Fibroblast of villous mesenchyme (primary cell): ENCODE measurements at places on chromosomes 7 and 10. TPM values are rescaled to one million over a fixed set of nuclear protein-coding genes. Genes with fewer than 3 reads are reported as not detected.

GRCh38 chr10:90788968-90789367 is 68.9 kb downstream of the HTR7 start:
- no peak for DNase-seq

DNA sequence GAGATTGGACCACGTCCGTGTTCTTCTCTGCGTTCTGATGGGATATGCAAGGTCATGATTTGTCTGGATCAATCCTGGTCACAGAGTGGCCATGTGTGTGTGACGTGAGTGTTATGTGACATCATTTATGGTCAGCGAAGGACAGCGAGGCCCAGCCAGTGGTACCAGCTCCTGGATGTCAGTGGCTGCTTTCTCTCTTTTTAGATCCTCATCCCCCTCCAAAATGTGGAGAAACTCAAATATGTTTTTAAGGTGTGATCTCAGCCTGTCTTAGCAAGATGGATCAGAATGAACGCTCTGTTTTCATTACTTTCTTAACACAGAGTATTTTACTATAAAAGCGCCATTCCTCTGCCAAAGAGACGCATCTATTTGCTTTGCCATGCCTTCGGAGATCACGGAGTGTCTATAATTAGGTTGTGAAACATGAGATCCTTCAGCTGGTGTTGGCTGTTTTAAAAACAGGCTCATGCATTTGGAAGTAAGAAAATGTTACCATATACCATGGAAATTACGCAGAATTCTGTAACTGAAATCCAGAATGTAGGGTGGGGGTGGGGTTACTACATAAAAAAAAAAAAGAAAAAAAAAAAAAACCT is 245.5 kb upstream of the TCERG1L start:
- no peak for DNase-seq

- no peak for DNase-seq
Observed at GRCh38 chr7:37079420-37079819, 355.1 kb upstream of the AOAH start.

DNA sequence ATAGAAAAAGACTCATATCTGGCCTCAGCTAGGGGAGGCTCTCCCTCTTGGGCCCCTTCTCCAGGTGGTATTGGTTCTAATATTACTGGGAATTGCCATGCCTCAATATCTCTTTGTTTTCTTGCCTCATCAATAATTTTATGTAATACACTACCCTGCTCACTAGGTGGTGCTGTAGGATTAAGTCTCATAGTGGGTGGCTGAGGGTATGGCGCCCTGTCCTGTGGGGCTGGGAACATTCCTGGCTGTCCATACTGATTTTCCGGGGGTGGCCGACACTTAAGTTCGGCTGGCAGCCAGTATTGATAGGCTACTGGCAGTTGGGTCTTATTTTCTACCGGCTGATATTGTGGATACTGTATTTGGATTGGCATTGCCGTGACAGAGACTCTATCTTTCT is 9.0 kb upstream of the TAS2R3 start:
- peak; percentile 9 for DNase-seq

DNA sequence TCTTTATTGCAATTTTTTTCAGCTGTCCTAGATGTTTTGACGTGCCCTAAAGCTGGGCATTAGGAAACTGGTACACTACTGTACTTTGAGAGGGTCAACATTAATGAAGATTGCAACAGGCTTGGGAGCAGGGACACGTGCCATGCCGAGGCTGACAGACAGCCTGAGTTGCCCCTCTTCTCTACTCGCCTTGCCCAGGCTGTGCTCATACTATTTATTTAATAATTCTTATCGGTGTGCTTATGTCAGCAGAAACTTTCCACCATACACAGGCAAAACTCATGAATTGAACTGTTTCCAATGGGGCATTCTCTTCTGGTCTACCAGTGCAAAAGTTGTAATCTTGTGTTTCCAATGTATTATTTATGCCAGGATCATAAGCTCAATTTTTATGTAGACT is 24.4 kb downstream of the C7orf57 start:
- no peak for DNase-seq

DNA sequence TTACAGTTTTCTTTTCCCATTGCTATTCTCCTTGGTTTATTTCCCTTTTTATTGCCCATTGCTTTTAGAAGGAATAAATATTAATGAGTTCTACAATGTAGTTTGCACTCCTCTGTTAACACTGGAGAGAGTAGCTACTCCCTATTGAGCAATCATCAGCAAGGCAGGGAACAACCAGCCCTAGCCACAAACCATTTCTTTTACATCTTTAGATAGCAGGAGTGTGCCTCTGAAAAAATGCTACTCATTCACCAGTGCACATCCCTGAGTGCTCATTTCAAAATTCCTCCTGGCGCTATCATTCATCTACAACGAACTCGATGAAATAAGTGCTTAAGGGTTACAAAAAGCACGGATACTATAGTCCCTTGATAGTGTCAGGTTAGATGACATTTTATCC is 252.9 kb downstream of the THSD7A start:
- peak; percentile 7 for DNase-seq

- peak; percentile 62 for DNase-seq
Observed at GRCh38 chr10:87750001-87750671, 67.9 kb downstream of the ATAD1 start.

GRCh38 chr7:27784399-27785053 is 44.6 kb downstream of the TAX1BP1 start:
- peak; percentile 69 for DNase-seq

DNA sequence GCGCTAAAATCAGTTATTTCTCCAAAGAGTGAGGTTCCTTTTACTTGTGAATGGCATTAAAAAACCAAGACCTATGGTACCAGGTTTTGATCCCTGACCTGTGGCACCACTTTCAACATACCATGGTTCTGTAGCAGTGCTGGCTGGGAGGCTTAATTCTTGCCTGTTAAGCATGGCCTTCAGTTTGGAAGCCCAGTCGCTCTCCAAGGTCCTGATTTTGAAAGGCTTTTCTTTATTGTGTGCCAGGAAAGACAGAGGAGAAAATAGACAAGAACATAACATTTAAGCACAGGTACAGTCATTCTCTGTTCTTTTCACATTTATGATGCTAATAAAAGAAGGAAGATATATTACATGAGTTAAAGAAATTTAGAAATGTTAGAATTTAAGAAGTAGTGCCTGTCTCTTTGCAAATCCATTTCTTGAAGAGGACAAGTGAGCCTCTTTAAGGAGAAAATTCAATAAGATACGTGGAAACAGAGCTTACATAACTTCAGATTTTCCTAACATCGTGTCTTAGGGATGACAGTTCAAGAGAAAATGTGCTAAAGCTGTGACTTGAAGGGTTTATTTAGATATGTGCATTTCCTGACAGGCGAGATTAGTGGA is 357.6 kb downstream of the DPP6 start:
- DNase-seq, result peak; percentile 4

GRCh38 chr10:116226053-116226452 is 47.0 kb downstream of the GFRA1 start:
- no peak for DNase-seq

DNA sequence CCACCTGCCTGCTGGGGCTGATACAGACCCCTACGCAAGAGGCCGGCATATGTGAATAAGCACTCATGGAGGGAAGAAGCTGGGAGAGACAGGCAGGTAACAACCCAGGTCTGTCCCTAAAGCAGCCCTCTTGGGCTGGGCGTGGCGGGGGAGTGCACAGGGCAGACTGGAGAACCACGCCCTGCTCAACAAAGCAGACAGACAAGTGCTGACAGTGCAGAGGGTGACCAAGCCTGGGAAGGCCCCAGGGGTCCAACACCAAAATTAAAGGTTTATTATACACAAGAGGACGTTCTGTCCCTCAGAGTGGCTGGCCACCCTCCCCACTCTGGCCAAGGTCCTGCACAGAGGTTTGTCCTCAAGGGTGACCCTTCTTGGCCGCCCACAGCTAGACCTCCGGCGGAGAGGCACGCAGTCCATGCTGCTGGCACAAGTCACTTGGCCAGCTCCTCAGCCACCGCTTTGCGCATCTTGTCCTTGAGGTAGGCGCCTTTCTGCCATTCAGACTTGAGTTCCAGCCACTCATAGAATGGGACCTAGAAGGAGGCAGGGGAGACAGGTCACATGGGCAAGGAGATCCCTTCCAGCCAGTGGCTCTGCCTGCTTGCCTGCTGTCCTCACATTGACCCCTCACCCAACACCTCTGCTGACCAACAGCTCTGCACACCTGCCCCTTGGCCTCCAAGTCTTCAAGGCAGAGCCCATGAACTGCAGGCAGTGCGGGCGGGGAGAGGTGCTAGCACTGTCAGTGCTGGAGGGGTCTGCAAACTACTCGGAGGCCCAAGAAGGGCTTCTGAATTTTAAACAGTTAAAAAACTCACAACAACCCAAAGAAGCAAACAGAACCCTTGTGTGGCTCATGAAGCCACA is 11.4 kb upstream of the NACAD start:
- no peak for DNase-seq

GRCh38 chr7:122143376-122143750 is 686 bp downstream of the AASS start:
- DNase-seq, result peak; percentile 43

DNA sequence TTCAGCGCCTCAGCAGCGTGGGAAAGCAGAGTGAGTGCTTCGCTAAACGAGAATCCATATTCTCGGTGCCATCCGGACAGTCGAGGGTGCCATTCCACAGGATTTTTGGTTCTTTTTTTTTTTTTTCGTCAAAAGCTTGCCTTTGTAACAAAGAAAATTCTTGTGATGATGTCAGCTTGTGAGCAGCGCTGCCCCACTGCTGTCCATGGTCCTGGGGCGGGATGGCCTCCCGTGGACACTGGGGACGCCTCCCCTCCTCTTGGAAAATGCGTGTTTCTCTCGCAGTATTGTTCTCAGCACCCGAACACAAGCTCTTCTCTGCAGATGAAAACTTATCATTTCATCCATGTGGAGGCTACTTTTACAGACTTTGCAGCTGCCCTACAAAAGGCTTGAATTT is 477.4 kb downstream of the TCERG1L start:
- no peak for DNase-seq

DNA sequence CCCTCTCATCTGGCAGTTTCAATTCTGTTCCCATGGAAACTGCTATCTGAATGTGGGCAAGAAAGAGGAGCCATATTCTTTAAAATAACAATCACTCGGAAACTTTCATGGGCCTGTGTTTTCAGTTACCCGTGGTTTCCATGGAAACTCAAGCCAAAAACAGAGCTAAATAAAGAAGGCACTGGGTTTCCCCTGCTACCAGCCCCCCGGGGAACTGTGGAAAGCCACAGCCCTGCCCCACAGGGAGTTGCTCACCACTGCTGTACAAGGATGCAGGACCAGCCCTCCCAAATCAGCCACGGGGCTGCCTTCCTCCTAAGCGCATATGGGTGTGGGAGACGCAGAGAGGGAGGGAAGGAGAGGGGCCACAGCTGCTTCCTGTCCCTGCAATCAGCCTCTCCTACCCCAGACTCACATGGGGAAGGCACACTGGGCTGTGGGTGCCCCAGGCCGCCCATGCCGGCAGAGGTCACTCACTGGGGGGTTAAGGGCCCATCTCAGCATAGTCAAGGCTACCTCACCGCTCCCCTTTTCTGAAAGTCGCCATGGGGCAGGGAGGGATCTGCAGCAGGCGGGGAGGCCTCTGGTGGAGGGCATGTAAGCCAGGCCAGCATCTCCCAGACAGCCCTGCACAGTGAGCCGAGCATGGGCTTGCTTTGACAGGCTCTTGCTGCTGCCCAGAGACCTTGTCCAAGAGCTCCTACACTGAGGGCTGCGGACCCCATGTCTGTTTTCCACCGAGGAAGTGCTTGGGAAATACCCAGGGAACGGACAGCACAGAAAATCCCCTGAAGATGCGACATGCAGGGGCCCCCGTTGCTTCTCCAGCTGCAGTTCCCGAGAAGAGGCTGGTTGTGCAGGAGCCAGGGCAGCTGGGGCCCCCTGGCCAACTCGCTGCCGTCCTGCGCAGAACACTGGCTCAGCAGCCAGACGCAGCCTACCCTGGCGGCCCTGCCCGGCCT is 157.3 kb upstream of the PPP2R2D start:
- DNase-seq, result no peak

TMED4 gene
- total RNA-seq, result 54.4 and 84.2 TPM in 2 replicates

NPC1L1 gene
- total RNA-seq, result not detected in 2 replicates

NRCAM gene
- 0.97 and 1.3 TPM in 2 replicates for total RNA-seq

NPFFR1 gene
- not detected in 2 replicates for total RNA-seq

PARD3 gene
- 38.7 and 44.0 TPM in 2 replicates for total RNA-seq

NMT2 gene
- total RNA-seq, result 63.5 and 84.2 TPM in 2 replicates
